ENCODE measurements at places on chromosomes 5 and 9. TPM values are rescaled to one million over a fixed set of nuclear protein-coding genes. Genes with fewer than 3 reads are reported as not detected.
A peak's percentile ranks its signal among the peaks of the same experiment; 100 is the strongest.

HARS2 gene
- 33.5 TPM for total RNA-seq

IFNB1 gene
- total RNA-seq: not detected

LEAP2 gene
- 2.6 TPM for total RNA-seq

HMCN2 gene
- 6.0 TPM for total RNA-seq

RASEF gene
- total RNA-seq: 3.7 TPM

PCDHGC5 gene
- total RNA-seq: 2.6 TPM

DNA sequence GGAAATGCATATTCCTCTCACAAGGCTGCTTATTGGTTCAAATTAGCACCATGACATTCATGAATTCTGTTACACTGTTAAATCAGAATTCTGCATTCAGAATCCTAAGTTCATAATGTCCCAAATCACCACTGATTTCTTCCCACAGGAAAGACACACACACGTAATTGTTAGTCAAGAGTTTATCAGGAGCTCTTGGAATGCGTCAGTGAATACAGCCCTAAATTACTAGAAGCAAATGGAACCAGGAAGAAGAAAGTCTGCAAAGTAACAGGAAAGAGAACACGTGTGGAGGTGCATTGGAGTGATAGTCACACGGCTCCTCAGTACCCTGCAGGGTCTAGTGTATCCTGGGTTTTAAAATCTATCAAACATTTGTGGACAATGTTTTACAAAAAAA lies 110.2 kb downstream of the ANXA2R start:
- no peak for DNase-seq

GRCh38 chr9:76114144-76114543 lies 223.7 kb downstream of the PCSK5 start:
- no peak for DNase-seq

- no peak for DNase-seq
These were observed 29.1 kb downstream of the TRIO start for GRCh38 chr5:14172149-14172795.

DNA sequence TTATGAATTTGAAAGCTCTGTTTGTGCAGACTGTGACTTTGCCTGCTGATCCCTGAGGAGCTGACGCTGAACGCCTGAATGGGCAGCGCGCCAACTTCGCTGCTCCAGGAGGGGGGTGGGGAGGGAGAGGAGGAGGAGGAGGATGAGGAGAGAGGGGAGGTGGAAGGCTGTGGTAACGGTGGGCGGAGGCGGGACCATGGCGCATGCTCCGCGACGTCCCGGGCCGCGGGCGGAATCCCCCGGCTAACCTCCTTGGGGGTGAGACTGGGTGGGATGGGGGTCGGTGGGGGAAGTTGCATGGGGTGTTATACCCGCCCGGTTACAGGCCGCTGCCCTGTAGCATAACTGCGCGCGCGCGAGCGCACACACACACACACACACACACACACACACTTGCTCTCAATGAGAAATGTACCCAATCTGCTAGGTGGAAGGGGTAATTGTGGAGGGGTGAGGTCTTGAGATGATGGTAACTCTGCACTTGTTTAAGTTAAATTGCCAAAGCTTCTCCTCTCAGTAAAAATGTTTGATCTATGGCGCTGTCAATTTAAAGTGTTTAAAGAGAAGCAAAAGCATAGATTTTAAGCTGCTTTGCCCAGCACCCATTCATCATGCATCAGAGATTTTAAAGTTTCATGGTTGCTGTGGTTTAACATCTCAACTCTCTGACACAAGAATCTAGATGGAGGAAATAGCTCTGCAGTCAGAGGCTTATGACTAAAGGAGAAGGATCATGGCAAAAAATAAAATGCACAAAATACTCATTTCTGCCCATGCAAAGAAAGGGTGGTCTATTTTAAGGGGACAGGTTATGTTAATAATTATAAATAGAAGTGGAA lies 76.6 kb upstream of the TBCA start:
- DNase-seq: peak; percentile 69

DNA sequence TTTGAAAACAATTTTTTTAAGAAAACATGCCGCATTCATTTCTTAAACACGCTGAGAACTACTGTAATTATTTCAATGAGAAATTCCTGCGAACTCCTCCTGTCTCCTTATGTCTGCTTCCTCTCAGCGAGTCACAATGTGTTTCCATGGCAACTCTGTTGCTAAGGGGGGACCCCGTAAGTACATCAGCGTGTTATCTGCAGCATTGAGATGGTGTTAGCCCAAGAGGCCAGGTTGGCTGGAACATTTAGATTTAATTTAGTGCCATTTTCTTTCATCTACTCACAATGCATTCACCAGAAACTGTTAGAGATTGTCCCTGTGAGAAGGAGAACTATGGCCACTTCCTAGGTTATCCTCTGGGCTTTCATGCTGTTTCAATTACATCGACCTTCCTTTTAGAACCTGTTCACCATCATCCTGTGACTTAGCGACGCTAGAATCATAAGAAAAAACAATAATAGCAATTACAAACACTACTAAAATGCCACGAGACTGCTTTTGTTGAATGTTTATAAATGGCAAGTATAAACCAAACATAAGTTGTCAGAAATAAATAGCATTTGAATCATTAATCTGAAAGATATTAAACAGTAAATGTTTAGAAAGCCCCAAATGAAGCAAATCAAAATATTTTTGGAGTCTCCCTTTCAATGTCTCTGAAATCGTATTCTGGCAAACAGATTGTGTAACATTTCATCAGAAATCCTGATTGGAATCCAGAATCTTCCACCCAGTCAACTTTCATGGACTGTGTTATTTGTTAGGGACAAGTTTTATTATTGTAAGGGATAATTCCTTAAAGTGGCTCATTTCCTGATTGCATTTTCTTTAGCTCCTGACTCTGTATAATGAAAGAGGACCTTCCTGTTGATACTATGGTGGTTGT lies 39.7 kb upstream of the SHC3 start:
- DNase-seq: no peak

GRCh38 chr9:38362852-38363588 lies 29.5 kb upstream of the ALDH1B1 start:
- DNase-seq: no peak

- DNase-seq: no peak
These were observed 2.9 kb downstream of the JAK2 start for GRCh38 chr9:4987961-4988421.

All from mesothelial cell of epicardium (in vitro differentiated cells).